Foreskin fibroblast (primary cell): ENCODE measurements at places on chromosomes 13 and 19.
A peak's percentile ranks its signal among the peaks of the same experiment; 100 is the strongest.

GRCh38 chr13:80560609-80561008 is 219.7 kb upstream of the SPRY2 start:
- no peak for DNase-seq

DNA sequence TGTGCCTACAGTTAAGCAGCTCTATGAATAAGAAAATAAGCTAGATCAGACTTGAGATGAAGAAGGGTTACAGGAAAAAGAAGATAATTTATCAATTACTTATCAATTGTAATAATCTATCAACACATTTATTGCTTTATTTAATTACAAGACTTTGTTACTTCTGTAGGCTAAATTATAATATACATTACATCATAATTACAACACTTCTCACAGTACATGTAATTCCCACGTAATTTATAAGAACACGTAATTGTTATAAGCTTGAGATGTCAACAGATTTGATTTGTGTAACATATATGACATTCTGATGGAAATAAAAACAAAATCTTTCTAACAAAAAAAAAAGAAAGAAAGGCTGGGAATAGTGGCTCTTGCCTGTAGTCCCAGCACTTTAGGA is 36.8 kb downstream of the NEK5 start:
- DNase-seq, result no peak

- DNase-seq, result no peak
Observed at GRCh38 chr13:98264877-98265276, 87.8 kb upstream of the RNF113B start.

DNA sequence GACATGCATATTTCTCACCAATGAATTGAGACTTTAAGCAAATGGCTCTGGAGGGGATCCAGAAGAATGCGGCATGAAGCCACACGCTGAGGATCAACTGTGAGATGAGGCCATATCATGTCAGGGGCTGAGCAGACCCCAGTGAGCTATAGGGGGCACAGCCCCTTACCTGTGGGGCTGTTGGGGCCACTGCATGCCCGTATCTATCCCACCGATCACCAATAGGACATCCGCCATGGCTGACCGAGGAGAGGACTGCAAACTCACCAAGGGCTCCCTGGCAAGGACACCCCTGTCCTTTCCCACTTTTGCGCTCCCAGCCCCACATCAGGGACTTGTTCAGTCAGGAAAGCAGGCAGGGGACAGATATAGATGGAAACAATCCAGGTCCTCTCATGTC is 78.0 kb downstream of the SERP2 start:
- no peak for DNase-seq

DNA sequence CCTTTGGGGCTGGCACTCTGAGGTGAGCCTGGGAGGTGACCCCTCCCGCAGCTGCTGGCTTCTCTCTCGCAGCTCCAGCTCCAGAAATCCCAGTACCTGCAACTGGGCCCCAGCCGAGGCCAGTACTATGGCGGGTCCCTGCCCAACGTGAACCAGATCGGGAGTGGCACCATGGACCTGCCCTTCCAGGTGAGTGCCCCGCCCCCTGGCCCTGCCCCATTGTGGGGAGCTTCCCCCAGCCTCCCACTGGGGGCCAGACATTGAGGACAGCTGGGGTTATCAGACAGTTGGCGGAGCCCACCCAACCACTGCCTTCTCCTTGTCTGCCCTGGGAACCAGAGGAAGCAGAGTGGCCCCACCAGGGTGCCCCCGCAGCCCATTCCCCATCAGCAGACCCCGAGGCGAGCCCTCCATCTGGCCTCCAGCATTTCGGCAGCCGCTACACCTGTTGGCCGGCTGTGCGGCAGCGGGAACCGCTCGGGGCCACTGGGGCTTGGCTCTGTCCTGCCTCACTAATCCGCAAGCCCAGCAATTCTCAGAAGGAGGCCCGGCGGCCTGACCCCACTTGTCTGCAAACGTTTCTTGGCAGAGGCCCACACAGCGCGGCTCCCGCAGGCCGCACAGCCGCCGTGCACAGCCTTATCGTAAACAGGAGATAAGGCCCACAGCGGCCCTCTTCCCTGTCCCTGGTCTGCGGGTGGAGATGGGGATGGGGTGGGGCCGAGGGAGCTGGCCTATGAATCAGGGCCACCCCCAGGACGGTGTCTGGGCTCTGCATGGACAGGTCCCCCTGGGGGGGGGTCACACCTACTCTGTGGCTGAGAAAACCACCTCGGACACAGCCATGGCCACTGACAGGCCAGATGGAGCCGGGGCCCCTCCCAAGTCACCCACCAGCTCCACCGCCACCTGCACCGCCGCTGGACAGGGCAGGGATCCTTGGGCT is 48.0 kb downstream of the COMP start:
- DNase-seq, result peak; percentile 41

GRCh38 chr19:32718286-32718685 is 1.3 kb upstream of the TDRD12 start:
- peak; percentile 7 for DNase-seq

DNA sequence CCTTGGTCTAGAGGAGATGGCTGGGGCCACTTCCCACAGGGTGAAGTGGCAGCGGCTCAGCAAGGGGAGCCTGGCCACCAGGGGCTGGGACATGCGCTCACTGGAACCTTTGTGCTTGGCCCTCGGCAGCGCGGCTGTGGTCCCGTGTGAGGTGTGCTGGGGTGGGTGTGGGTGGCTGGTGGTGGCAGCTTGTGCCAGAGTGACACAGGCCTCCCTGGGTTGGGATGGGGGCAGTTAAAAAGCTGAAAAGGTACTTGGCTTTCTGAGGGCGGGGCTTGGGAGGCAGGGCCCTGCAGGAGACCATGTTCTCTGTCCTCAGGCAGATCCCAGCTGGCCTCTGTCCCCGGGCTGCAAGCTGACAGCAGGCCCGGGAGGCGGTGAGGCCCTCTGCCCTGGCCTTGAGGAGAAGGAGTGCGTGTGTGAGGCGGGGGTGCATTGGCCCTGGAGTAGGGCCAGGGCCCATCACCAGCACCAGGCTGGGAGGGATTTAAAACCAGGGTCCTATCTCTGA is 17.3 kb downstream of the MPND start:
- DNase-seq, result no peak

DNA sequence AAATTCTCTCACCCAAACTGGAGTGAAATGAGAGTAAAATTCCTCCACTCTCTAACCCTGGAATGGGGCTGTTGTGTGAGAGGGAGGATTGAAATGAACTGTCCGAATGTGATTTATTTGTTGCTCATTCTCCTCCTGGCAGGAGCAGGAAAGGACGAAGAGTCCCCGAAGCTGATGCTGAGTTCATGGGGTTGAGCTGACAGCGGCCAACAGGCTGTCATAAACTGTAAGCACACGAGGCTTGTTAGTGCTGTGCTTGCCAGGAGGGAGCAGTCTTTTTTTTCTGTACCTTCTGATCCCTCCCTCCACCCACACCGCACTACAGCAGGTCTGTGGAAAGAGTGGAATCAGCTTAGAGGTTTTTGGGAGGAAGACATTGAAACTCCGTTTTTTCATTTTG is 33.1 kb upstream of the ZNF331 start:
- DNase-seq, result no peak

DNA sequence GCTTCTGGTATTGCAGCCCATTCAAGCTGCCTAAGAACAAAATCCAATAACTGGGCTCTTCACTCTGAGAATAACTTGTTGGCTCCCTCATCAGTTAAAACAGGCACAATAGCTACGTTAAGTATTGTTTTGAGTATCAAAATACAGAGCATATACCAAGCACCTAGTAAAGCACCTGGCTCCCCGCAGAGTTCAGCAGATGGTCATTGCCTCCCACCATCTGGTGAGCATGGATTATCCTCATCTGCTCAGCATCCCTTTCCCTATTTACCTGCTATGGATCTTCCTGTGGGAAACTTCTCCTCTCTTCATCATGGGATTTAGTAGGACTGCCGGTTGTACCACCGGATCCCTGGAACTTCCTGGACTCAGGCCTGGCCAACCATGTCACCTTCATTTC is 199.2 kb upstream of the MAB21L1 start:
- no peak for DNase-seq

DNA sequence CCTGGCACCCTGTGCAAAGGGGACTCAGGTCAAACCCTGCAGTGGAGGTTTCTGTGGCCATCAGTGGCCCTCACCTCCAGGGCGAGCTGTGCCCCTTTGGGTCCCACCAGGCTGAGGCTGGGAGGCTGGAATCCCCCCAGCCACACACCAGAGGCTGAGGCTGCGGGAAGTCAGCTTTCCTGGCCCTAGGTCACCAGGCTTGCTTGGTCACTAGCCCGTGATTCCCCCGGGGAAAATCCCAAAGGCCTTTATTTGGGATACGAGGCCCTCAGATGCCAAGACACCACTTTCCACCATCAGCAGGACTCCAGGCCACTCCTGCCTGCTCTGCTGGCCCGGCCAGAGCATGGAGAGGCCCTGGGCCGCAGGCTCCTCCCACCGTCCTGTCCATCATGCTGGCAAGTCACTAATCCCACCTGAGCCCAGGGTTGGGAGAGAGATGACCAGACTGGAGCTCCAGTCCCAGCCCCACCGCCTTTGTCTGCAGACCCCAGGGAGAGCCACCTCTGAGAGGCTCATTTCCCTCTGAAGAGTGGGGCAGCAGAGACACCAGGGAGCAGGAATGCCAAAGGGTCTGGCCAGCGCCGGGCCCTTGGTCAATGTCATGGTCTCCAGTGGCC is 4.7 kb downstream of the NKPD1 start:
- no peak for DNase-seq

- DNase-seq, result no peak
Observed at GRCh38 chr13:106911627-106912026, 343.7 kb upstream of the ARGLU1 start.

DNA sequence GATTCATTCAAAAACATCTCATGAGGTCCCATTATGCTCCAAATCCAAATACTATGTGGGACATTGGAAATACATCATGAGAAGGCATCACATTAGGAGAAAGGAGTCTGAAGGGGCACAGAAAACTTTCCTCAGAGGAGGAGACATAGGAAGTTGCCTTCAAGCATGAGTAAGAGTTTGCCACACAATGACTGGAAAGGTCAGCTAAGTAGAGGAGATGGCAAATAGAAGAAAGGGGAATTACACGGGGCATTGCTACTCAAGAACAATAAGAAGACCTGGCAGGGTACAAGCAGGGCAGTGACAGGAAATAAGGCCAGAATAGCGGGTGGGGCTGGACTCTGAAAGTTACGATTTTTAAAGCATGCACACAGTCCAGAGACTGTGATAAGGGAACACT is 231.6 kb downstream of the SPRY2 start:
- DNase-seq, result peak; percentile 48

- DNase-seq, result peak; percentile 73
Observed at GRCh38 chr13:102978168-102978567, 88.0 kb downstream of the SLC10A2 start.

- DNase-seq, result no peak
Observed at GRCh38 chr13:76871432-76871831, 14.8 kb downstream of the KCTD12 start.

GRCh38 chr19:14516746-14517438 is 1.3 kb downstream of the DNAJB1 start:
- no peak for DNase-seq

DNA sequence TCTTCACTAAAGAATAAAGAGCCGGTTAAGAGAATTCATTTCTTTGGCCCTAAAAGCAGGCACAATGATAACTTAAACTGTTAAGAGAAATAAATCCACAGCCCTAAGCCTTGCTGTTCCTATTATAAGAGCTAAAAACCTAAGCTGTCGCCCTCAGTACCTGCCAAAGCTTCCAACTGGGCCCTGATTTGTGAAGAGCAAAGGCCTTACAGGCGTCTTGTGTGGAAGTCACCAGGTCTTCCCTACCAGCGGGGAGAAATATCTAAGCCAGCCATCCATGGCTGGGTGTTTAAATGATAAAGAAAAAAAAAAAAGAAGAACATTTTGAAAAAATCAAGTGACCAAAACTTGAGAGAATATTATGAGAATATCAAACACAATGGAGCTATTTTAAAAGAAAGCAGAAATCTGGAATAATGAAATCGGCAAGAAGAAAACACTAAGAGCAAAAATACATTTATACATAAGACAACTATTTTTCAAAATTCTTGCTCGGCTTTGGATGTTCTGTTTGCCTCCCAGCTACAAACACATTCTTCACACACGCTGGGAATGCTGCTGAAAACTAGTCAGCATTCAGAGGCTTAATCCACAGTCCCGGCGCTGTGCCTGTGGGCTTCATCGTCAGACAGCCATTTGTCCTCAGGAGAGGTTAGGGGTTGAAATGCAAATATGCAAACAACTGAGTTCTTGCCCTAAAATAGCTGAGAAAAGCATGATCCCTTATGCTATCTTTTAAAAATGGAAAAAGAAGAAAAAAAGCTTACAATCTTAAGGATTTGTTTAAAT is 89.8 kb upstream of the LSM14A start:
- DNase-seq, result peak; percentile 3

DNA sequence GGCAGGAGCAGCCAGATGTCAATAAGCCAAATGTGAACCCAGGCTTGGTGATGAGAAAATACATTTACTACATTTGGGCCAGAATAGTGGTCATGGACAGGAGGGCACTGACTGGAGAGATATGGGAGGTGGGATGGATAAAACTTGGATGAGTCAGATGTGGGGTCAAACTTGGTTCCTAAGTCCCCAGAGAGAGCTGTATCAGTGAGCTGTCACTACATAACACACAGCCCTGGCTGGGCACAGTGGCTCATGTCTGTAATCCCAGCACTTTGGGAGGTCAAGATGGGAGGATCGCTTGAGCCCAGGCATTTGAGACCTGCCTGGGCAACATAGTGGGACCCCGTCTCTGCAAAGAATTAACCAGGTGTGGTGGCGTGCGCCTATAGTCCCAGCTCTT is 51.6 kb upstream of the EHD2 start:
- no peak for DNase-seq

DNA sequence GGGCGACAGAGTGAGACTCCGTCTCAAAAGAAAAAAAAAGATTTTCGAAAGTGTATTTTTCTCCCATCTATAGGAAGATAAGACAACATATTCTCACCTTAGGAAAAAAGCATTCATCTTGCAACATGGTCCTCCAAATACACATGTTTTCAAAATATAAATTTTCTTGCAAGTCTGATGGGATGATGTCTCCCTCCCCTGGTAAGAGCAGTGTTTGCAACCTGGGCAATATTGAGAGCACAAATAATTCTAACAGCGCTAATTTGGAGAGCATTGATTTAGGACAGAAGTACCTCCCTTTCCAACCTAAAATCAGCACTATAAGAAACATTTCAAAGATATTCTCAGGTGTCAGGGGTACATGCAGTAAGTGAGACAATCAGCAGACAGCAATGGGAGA is 61.0 kb upstream of the SHISA2 start:
- peak; percentile 7 for DNase-seq

- DNase-seq, result no peak
Observed at GRCh38 chr13:44423824-44424223, 50.2 kb downstream of the SERP2 start.

DNA sequence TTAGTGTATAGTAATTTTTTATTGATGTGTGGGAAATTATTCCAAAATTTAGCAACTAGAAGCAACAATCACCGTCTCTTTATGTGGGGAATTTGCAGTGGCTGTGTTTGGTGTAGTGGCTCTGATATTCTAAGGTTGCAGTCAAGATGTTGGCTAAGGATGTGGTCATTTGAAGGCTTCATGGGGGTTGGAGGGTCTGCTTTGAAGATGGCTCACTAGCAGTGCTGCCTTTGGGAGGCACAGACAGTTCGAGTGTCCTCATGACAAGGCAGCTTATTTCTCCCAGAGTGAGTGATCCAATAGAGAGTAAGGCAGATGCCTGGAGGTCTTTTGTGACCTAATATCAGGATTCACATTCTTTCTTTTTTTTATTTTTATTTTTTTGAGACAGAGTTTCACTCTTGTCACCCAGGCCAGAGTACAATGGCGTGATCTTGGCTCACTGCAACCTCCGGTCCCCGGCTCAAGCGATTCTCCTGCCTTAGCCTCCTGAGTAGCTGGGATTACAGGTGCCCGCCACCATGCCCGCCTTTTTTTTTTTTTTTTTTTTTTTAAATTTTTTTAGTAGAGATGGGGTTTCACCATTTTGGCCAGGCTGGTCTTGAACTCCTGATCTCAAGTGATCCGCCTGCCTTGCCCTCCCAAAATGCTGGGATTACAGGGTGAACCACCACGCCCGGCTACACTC is 8.7 kb downstream of the GPI start:
- no peak for DNase-seq
